Naive thymus-derived CD4-positive, alpha-beta T cell (primary cell): ENCODE measurements at places on chromosomes 7 and 10. TPM values are rescaled to one million over a fixed set of nuclear protein-coding genes. Genes with fewer than 3 reads are reported as not detected.

PTPRZ1 gene
- total RNA-seq = not detected

IRF5 gene
- 4.6 TPM for total RNA-seq

GNGT1 gene
- not detected for total RNA-seq

TCAF2 gene
- 20.2 TPM for total RNA-seq

MYO1G gene
- total RNA-seq = 283 TPM

IFIT2 gene
- 7.6 TPM for total RNA-seq

ITIH5 gene
- not detected for total RNA-seq

TMEM213 gene
- not detected for total RNA-seq

EPO gene
- not detected for total RNA-seq

GRCh38 chr7:21898265-21898930 lies 47.3 kb downstream of the CDCA7L start:
- peak; percentile 59 for DNase-seq

DNA sequence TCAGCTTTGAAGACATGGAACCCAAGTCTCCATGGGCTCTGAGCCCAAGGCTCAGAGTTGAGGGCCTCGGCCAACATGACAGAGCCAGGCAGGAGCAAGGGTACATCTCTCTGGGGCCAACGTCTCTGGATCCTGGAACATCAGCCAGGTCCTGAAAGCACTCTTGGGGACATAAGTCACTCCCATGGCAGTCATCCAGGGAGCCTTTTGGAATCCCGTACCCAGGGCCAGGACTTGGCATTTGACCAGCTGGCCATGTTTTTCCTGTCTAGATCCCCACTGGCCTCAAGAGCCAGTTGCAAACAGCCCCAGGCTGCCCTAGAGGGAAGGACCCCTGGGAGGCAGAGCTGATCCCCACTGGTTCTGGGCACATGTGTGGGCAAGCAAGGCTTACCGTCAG lies 4.3 kb upstream of the CXCL12 start:
- no peak for DNase-seq

- no peak for DNase-seq
Observed at GRCh38 chr7:139574618-139575337, 51.3 kb downstream of the CLEC2L start.

- no peak for DNase-seq
Observed at GRCh38 chr7:127594490-127594889, 954 bp downstream of the FSCN3 start.

DNA sequence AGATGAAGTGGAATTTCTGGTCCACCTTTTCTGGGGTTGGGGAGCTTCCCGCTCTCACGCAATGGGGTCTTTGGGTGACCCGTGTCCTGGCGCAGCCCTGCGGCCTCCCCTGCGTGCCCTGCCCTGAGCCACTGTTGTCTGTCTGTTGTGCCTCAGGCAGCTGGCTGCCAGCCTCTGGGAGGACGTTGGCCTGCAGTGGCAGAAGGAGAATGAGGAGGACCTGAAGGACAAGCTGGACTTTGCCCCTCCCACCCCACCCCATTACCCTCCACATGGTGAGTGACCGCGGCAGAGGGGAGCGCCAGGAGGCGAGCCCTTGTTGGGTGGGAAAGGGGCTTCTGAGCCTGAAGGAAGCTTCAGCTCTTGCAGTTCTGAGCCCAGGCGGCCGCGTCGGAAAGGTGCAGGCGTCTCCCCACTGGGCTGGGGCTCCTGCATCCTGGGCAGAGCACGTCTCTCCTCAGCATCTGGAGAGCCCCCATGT lies 14.2 kb upstream of the PRKAR1B start:
- no peak for DNase-seq

GRCh38 chr10:3482200-3482993 lies 302.6 kb downstream of the KLF6 start:
- DNase-seq = no peak

GRCh38 chr7:68640103-68640502 lies 958.2 kb upstream of the AUTS2 start:
- DNase-seq = no peak

DNA sequence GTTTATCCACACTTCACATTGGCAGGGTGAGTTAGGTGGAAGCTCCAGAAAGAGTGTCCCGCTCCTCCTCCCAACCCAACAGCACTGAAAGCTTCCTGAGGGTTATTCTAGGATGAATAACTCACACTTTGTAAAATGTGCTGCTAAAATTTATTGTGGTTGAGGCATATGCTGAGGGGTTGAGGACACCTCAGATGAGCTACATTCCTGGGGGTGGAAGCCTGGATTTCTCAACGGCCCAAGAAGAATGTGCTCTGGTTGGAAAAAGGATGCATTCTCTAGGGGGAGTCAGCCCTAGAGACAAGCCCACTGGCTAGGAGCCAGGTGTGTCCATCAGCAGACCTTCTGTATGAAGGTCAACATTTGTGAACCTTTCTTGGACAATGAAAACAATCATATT lies 91.5 kb upstream of the PDE1C start:
- DNase-seq = no peak

DNA sequence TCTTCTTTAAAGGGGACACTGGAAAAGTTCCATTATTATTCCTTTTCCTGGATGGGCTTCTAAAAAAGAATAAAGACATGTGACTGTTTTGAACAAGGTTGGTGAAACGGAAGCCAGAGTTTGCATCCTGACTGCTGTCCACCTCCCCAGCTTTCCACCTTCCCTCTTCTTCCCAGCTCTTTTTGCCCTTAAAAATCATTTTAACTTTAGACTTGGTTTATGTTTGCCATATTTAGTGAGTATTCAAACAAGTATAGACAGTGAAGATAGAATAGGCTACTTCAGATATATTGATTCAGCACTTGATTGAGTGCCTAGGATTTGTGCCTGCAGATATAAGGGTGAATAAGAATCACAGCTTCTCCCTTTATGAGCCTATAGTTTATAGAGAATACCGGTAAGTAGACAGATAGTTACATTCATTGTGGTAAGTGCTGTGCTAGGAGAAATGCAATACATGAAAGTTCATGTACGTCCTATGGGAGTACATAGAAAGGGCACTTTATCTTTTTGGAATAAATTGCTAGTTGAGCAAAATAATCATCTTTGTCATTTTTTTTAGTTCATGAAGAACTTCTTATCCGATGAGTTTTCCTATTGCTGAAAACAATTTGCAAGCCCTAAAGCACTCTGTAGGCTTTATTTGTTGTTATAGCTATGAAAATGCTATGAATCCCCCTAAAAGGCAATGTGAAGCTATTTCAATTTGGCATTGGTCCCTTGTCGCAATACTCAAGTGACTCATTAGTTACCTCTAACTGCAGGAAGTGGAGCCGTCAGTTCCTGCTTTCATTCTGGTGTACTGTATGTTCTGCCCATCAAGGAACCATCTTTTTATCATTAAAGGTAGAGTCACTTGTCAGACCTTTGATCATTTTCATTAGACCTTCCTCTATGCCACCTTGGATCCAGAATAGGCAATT lies 57.2 kb upstream of the STRIP2 start:
- no peak for DNase-seq

- no peak for DNase-seq
Observed at GRCh38 chr7:26657206-26657641, 207.2 kb downstream of the SKAP2 start.

GRCh38 chr10:63573068-63573697 lies 52.0 kb downstream of the REEP3 start:
- no peak for DNase-seq

DNA sequence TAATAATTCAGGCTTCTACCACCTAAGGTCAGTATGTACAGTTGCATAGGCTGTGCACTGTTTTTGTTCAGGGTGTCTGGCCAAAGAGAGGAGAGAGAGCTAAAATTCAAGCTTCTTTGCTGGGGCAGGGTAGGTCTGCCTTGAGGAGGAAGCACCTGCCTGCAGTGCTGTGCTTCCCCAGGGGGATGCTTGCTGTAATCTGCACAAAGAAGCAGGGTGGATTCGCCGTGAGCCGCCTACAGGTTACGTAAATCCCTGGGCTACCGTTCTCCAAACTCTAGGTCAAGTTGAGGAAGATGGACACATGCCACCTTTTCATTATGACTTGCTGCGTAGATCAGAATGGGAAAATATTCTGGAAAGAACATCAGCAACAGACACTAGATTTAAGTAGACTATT lies 543.3 kb downstream of the TNS3 start:
- DNase-seq = no peak

GRCh38 chr10:99425204-99425603 lies 5.2 kb downstream of the GOT1 start:
- DNase-seq = no peak

DNA sequence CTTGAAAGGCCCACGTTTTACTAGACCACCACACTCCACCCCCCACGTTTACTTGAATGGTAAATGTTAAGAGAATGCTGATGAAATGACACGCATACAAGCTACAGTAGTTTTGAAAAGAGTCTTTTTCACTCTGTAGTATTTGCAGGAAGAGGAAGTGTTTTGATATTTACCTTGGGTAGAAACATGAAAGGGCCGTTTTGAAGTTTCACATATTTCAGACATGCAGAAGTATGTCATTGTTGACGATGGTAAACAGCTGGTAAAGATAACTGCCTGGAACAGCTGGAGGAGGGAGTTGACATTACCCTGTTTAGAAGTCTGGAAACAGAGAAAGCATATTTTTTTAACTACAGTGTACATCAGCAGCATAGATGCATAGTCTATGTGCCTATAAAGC lies 160.7 kb downstream of the NXPH1 start:
- no peak for DNase-seq

DNA sequence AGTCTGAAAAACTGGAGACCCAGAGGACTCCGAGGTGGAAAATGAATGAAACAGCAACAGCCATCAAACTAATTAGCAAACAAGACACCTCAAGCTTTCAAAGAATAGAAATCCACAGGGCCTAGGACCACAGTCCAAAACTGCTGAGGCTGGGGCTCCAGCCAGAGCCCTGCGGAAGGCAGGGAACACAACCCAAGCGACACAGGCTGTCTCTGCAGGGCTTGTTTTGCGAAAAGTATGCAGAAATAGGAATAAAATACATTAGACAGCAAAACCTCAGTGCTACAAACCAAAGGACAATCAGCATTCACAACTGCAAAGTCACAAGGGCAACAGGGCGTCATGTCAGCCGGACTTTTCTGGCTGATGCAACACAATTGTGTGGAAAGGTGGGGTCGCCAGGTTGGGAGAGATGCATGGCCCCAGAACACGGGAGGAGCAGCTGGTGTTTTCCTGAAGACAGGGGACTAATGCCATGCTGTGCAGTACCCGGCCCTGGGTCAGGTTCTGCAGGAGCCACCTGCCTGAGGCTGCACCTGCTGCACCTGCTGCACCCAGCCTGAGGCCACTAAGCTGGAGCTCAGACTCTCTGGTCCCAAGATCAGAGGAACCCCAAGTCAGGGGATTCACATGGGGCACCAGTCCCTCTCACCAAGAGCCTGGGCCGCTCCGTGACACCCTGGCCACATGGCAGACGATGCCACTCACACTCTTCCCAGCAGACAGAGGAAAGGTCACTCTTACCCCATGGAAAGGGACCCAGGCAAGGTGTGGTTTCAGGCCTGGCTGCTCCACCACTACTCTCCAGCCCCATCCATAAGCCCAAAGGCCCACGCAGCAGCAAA lies 74.2 kb downstream of the MAD1L1 start:
- DNase-seq = no peak

- DNase-seq = no peak
Observed at GRCh38 chr10:71438761-71439160, 42.0 kb downstream of the CDH23 start.

GRCh38 chr10:65911151-65911835 lies 1014.5 kb upstream of the LRRTM3 start:
- no peak for DNase-seq

- no peak for DNase-seq
Observed at GRCh38 chr7:129772646-129773280, 161.2 kb downstream of the NRF1 start.

DNA sequence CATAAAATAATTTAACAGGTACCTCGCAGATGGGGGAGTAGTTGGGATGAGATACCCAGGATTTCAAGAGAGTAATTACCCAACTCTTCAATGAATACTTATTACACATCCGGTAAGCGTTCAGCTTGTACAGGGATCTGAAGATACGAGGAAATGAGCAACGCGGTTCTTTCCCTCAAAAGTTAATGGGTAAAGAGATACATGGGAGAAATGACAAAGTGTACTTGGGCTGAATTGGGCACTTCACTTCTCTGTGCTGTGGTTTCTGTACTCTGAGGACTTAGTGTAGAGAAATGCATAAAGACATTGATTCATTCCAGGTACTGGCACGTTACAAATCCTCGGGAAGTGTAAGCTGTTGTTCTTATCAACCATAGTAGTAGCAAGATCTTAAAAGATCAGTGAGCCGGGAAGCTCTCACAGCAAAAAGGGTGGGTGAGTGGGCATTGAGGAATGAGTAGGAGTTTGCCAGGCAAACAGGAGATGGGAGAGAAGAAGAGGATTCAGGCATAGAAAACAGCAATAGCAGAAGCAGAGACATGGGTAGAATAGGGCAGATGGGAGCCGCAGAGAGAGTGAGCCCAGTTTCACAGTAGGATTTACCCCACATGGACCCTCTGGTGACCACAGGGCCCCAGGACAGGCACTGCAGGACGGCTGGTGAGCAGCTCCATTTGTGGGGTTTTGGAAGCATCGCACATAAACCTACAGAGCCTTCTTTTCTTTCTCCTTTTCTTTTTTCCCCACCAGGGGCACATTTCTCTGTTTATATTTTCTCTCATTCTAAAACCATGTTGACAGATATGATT lies 304.3 kb upstream of the PITRM1 start:
- DNase-seq = no peak
